B cell (primary cell): ENCODE measurements at places on chromosomes 5 and 9. TPM values are rescaled to one million over a fixed set of nuclear protein-coding genes. Genes with fewer than 3 reads are reported as not detected.

Gene GAPT
- 40.6 and 51.3 TPM in 2 replicates for total RNA-seq

Gene RPL37
- total RNA-seq: 1,932 and 2,240 TPM in 2 replicates

Gene IFNB1
- total RNA-seq: not detected in 2 replicates

Gene LHX3
- total RNA-seq: 0.19 and 0.30 TPM in 2 replicates

Gene ADAMTS2
- total RNA-seq: not detected in 2 replicates

Gene ECM2
- not detected in 2 replicates for total RNA-seq

Gene NR2F1-AS1
- total RNA-seq: not detected in 2 replicates

Gene ANKHD1
- 244 and 246 TPM in 2 replicates for total RNA-seq

Gene ZNF366
- not detected in 2 replicates for total RNA-seq

Gene SAXO1
- 0.07 TPM in 1 of 2 replicates, not detected in the other for total RNA-seq

Gene PCSK5
- total RNA-seq: 0.10 TPM in 1 of 2 replicates, not detected in the other

Gene POU5F2
- total RNA-seq: 4.6 and 6.4 TPM in 2 replicates

Gene FST
- not detected in 2 replicates for total RNA-seq

Gene SH3TC2
- total RNA-seq: not detected in 2 replicates

Gene CYFIP2
- 663 and 681 TPM in 2 replicates for total RNA-seq

Gene CDC20B
- not detected in 2 replicates for total RNA-seq

Gene TAF11L8
- total RNA-seq: not detected in 2 replicates

Gene FBN2
- total RNA-seq: not detected in 2 replicates

Gene PAXX
- total RNA-seq: 73.0 and 74.8 TPM in 2 replicates

Gene CLIC3
- total RNA-seq: 1.1 TPM in 2 replicates

Gene ANXA2R
- total RNA-seq: 19.3 and 20.0 TPM in 2 replicates

Gene JAKMIP2
- 2.4 and 4.1 TPM in 2 replicates for total RNA-seq

Gene SV2C
- total RNA-seq: 0.07 TPM in 1 of 2 replicates, not detected in the other

Gene SYK
- total RNA-seq: 242 and 251 TPM in 2 replicates

Gene ANKRD18A
- not detected in 2 replicates for total RNA-seq

Gene AFAP1L1
- total RNA-seq: not detected in 2 replicates

Gene NIPSNAP3A
- total RNA-seq: 20.8 and 23.6 TPM in 2 replicates

Gene NOXA1
- 5.7 and 8.4 TPM in 2 replicates for total RNA-seq

Gene DNM1
- total RNA-seq: 1.3 and 1.9 TPM in 2 replicates

Gene PCA3
- not detected in 2 replicates for total RNA-seq

Gene HRH2
- total RNA-seq: not detected in 2 replicates

Gene SLC6A19
- not detected in 2 replicates for total RNA-seq

Gene IL9
- not detected in 2 replicates for total RNA-seq

Gene IL13
- 0.42 TPM in 1 of 2 replicates, not detected in the other for total RNA-seq

Gene SECISBP2
- 124 and 130 TPM in 2 replicates for total RNA-seq
